Stimulated activated CD8-positive, alpha-beta memory T cell treated with anti-CD3 and anti-CD28 coated beads, Interleukin-4, amount 100 ng/mL, for 1 hour (primary cell): ENCODE measurements at places on chromosomes 7 and 10.

DNA sequence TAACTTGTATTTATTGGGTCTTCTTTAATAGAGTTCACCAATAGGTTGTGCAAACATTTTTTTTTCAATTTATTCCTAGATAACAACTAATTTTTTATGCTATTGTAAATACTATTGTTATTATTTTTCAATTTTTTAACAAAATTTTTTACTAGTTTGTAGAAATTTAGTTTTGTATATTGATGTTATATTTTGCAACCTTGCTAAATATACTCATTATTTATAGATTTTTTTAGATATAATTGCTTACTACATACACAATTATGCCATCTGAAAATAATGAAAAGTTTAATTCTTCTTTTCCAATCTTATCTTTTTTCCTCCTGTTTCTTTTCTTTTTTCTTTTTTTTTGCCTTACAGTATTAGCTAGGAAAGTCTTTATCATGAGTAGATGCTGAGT is 216.9 kb downstream of the SLC25A13 start:
- DNase-seq, result no peak

DNA sequence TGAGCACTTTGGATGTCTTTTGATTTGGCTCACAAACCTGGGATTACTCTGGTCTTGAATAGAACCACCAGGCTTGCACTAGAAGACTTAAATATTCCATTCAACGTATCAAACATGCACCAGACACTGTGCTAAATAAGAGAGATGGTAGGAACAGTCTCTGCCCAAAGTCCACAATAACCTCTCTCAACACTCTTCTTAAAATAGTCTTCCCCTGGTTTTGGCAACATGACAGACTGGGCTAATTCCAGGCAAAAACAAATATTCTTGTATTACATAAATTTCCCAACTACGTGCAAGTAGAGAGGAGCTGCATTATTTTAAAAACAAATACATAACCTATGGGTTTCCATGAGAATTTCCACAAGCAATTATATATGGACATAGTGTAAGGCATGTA is 64.8 kb upstream of the PAPSS2 start:
- DNase-seq, result no peak

- DNase-seq, result no peak
These were observed 21.2 kb upstream of the ZMIZ1 start for GRCh38 chr10:79047584-79047874.

DNA sequence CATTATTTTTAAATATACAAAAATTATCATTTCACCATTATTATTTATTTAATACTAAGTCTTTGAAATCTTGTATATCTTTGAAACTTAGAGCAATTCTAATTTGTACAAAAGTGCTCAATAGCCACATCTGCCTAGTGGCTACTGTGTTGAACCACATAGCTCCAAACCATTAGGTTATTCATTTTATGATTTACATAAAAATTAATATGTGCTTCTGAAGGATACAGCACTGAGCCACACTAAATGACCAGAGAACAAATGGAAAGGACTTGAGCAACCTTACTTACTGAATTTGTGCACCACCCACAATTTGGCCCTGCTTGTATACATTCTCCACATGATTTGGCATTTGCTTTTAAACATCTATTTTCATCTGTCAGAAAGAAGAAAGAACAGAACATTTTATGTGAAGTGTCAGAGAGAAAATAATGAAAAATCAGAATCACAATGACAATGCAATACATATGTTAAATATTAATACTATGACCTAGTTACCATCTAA is 25.8 kb downstream of the ITGB1 start:
- DNase-seq, result no peak

GRCh38 chr7:120502132-120502531 is 229.2 kb downstream of the KCND2 start:
- no peak for DNase-seq

DNA sequence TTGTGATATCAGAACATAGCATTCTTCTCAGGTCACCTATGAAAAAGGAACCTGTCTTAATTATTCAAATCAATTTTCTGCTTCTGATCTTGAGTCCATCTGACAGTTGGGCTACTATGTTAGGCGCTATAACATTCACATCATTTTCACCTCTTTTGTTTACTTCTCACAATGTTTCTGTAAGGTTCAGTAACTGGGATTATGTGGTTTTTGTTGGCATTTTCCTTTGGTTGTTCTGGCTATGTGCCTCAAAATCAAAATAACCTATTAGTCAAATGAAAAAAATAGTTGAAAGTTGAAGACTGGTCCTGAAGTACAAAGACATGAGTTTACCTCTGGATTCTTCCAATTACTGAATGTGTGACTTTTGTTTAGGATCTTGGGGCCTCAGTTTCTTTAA is 221.3 kb upstream of the SMIM30 start:
- no peak for DNase-seq

DNA sequence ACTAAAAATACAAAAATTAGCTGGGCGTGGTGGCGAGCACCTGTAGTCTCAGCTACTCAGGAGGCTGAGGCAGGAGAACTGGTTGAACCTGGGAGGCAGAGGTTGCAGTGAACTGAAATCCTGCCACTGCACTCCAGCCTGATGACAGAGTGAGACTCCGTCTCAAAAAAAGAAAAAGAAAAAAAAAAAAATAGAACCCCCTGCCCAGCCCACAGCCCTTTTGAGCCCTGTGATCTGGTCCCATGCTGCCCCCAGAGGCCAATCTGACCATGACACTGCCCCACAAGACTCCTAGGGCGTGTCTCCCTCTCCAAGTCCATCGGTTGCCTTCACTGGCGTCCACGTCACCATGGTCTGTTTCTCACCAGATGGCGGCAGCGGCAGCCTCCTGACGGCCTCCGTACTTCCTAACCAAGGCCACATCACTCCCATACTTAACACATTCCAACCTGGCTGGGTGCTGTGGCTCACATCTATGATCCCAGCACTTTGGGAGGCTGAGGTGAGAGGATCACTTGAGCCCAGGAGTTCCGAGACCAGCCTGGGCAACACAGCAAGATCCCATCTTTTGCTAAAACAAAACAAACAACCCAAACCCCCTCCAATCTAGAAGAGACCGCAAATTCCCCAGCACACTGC is 18.0 kb downstream of the STX1A start:
- DNase-seq, result no peak

DNA sequence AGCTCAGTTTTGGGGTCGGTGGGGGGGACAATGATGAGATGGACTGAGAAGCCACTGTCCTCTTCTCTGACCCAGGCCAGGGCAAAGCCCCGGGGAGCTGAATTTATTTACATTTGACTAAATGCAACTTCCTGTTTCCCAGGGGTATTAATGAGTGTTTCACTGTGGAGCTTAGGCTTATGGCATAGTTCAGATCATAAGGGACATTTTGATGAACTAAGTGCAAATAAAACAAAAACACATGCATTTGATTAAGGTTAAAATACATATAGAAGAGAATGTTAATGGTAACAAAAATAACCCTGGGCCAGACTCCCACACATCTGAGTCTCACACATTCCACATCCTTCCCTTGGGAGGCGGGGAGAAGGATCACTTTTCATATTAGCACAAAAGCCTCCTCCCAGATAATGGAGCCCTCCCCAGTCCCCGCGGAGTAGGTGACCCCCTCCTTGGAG is 320.6 kb downstream of the FRMD4A start:
- DNase-seq, result no peak

DNA sequence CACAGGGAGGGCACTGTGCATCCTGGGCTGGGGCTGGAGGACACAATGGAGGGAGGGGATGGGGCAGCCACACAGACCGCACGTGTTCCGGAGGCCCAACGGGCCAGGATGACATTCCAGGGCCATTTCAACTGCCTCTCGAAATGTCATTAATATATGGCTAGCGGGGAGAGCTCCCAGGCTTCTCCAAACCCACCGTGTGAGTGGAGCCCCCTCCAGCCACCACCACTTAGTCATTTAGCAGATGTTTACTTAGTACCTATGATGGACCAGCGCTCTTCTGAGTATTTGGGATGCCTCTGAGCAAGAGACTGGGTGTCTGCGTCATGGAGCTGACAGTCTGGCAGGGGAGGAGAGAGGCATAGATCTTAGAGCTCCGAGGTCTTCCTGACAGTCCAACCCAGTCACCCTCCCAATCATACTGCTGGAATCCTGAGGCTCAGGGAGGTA is 107.3 kb downstream of the ZMIZ1 start:
- no peak for DNase-seq

- no peak for DNase-seq
These were observed 112.1 kb downstream of the COL13A1 start for GRCh38 chr10:69913606-69914382.

- DNase-seq, result no peak
These were observed 9.2 kb downstream of the AQP1 start for GRCh38 chr7:30920584-30921539.

GRCh38 chr7:151687523-151688235 is 168.0 kb upstream of the RHEB start:
- no peak for DNase-seq

GRCh38 chr7:7662527-7662926 is 22.0 kb downstream of the UMAD1 start:
- DNase-seq, result no peak

GRCh38 chr10:117078168-117078837 is 59.8 kb downstream of the VAX1 start:
- no peak for DNase-seq

DNA sequence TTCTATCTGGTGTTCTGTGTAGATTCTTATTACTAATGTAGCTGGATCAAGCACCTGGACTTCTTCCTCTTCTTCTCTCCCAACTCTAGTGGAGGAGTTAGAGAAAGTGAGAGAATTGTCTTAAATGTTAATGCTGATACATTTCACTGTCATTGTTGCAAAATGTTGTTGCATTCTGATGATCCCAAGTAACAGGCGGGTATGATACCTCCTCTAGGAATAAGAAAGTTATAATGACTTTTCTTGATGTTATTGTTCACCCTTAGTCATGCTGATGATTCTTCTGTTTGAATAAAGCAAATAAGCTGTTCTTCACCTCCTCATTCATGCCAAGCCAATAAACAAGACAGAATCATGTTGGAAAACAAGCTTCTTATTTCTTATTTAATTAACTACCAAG is 9.1 kb downstream of the CHRM2 start:
- DNase-seq, result no peak

- DNase-seq, result no peak
These were observed 75.5 kb downstream of the PAPSS2 start for GRCh38 chr10:87734987-87735827.

DNA sequence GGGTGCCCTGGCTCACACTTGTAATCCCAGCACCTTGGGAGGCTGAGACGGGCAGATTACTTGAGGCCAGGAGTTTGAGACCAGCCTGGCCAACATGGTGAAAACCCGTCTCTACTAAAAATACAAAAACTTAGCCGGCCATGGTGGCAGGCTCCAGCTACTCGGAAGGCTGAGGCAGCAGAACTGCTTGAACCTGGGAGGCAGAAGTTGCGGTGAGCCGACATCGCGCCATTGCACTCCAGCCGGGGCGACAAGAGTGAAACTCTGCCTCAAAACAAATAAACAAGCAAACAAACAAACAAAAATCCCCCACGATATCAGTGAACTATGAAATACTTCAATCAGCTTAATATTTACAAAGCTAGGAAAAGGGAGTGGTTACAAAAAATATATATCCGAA is 382.3 kb upstream of the KCND2 start:
- no peak for DNase-seq

GRCh38 chr10:8951440-8952089 is 897.1 kb downstream of the GATA3 start:
- no peak for DNase-seq

DNA sequence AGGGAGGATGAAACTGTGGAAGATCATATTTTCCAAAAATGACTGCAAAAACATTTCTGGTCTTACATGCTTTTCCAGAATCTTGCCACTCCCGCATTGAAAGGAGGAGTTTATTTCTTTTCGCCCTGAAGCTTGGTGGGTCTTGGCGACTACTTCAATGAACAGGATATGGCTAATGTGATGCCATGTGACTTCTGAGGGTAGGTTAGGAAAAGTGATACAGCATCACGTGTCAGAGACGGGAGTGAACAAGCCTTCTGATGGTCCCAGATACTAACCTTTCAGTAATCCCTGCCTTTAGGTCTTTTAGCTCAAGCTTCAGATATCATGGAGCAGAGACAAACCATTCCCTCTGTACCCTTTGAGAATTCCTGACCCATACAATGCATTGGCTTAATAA is 192.2 kb upstream of the HPS1 start:
- no peak for DNase-seq

DNA sequence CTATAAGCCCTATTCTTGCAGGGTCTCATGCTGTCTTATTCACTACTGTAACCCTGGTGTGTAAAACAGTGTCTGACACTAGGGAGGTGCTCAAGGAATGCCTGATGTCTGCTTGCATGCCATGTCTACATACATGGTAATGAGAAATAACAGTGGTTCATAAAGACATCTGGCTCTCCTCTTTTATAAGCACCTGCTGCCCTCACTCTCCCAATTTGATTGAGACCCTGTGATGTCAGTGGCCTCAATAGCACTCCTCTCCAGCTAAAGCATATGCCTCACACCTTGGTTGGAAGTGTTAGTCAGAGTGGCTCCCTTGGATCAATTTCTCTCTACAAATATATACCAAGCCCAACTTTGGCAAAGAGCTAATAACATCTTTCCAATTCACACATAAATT is 30.6 kb downstream of the ANK3 start:
- no peak for DNase-seq

GRCh38 chr10:86654411-86655172 is at the start of gene OPN4:
Gene OPN4, plus strand, starts transcription at chr10:86654547. Its CDS starts 237 bp downstream, at chr10:86654784.
- DNase-seq, result no peak

DNA sequence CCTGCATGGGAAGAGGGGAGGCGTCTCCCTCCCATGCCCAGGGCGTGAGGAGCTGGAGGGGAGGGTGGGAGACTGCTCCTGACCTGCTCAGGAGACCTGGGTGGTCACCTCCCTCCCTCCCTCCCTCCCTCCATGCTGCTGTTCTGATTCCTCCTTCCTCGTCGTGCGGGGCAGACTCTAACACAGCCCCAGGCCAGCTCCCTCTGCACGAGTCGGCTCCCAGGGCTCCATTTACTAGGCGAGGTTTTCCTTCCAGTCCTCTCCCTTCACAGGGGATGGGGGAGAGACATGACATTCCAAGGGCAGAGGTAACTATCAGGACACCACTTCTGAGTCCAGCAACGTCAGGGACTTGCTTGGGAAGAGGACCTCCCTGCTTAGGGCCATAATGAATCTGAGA is 23.6 kb downstream of the VIPR2 start:
- no peak for DNase-seq

DNA sequence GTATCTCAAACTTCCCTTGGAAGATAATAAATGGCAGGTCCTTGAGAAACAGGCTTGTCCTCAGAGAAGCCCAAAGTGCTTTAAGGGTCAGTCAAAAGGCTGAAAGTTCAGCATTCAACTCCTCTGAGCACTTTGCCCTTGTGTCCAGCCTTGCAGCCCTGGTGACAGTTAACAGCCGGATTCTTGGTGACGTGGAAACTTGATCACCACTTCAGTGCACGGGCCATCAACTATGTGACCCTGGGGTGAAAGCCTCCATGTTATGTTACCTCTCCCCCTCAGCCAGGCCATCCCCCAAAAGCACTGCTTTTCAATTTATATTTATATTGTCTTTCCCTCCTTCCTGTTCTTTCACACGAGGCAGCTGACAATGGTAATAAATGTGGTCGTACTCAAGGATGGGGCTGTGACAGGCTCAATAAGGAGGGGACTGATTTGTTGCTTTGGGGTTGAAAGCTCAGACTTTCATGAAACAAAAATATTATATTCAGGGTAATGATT is 164.0 kb upstream of the NRP1 start:
- DNase-seq, result no peak
